ENCODE measurements at places on chromosomes 11 and 22. TPM values are rescaled to one million over a fixed set of nuclear protein-coding genes. Genes with fewer than 3 reads are reported as not detected.

The APOA4 gene
- total RNA-seq: not detected

The SULT4A1 gene
- total RNA-seq: not detected

The OR4D9 gene
- total RNA-seq: not detected

DNA sequence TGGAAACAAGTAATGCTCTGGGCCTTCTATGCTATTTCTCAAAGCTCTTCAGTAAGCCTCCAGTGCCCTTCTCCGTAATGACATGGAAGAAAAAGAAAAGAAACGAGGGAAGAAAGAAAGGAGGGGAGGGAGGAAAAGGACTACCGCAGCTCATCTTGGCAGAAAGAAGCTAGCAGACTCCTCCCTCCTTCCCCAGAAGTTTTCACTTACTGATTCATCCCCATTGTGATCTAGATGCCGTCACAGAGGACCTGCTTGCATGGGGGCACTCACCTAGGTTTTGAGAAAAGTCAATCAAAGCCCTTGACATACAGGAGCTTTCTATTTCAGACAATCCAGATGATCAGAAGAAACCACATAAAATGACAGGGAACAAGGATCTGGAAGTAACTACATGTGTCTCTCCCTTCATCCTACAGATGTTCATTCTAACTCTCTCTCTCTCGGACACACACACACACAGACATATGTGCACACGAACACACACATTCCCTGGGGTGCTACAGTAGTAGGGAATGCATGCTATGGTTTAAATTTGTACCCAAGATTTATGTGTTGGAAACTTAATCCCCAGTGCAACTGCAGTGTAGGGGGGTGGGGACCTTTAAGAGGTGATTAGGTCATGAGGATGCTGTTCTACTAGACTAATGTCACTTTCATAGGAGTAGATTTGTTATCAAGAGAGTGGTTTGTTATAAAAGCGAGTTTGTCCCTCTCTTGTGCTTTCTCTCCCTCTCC lies 37.6 kb upstream of the RCN1 start:
- no peak overlapping the region for H3K4me3 ChIP-seq
- no peaks in the 10 kb centered on the region for H3K36me3 ChIP-seq
- no peaks in the 10 kb centered on the region for H3K27me3 ChIP-seq
- H3K4me1 ChIP-seq: no peaks in the 10 kb centered on the region

DNA sequence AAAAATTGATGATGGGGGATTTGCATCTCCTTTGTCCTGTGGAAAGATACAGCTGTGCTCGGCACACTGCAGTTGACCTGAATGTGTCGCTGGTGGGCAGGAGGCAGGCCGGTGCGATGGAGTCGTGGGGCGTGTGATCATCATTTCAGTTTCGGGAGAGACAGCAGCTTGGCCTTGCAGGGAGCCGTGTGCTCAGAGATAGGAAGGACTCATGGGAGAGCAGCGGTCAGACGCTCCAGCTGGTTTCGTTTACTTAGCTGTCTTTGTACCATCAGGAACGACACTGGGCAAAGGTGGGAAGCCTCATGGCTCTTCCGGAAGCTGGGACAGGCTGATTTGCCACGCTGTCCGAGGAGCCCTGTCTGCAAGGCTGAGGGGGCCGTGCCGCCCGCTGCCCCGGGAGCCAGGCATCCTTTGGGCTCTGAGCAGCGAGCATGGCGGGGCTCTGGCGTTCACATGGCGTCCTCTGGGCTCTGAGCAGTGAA lies 32.7 kb downstream of the GRAMD4 start:
- peaks cover 25% of the 10 kb centered on the region for H3K4me1 ChIP-seq
- H3K36me3 ChIP-seq: no peaks in the 10 kb centered on the region
- no peak for DNase-seq
- H3K4me3 ChIP-seq: no peak overlapping the region

DNA sequence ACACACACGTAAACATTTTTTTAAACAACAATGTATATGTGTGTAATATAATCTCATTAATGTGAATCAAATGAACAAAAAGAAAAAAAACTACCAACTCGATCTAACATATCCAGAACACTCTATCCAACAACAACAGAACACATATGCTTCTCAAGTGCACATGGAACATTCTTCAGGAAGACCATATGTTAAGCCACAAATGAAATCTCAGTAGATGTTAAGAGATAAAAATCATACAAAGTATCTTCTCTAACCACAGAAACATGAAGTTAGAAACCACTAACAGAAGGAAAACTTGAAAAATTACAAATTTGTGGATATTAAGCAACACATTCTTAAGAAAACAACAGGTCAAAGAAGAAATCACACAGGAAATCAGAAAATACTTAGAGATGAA lies 25.5 kb upstream of the TMEM45B start:
- no peak overlapping the region for H3K4me3 ChIP-seq
- H3K4me1 ChIP-seq: no peaks in the 10 kb centered on the region
- H3K27me3 ChIP-seq: no peaks in the 10 kb centered on the region
- no peak for DNase-seq
- H3K36me3 ChIP-seq: no peaks in the 10 kb centered on the region
